Activated T-helper 1 cell treated with anti-CD3 and anti-CD28 coated beads, Interleukin-2, amount 50 U/mL, for 16 hours (primary cell): ENCODE measurements at places on chromosomes 7 and 10.
A peak's percentile ranks its signal among the peaks of the same experiment; 100 is the strongest.

GRCh38 chr10:89805599-89806013, 104.2 kb downstream of the KIF20B start:
- peak; percentile 7 for DNase-seq

DNA sequence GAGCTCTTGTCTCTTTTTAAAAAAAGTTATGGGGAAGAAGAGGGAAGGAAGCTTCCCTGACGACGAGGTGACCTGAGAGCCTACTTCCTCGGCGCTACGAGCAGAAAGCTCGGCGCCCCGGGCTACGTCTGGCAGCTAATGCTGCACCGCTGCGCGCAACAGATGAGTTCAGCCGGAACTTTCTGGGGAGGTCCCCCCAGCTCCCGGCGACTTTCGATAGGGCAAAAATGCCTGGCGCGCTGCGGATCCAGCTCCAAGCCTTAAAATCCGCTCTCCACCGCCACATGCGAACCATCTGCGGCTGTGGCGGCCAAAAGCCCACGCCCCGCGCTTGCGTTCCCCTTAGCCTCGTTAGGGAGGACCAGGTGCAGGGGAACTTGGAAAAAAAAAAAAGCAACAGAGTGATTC, 621 bp downstream of the P4HA1 start:
- peak; percentile 43 for DNase-seq

DNA sequence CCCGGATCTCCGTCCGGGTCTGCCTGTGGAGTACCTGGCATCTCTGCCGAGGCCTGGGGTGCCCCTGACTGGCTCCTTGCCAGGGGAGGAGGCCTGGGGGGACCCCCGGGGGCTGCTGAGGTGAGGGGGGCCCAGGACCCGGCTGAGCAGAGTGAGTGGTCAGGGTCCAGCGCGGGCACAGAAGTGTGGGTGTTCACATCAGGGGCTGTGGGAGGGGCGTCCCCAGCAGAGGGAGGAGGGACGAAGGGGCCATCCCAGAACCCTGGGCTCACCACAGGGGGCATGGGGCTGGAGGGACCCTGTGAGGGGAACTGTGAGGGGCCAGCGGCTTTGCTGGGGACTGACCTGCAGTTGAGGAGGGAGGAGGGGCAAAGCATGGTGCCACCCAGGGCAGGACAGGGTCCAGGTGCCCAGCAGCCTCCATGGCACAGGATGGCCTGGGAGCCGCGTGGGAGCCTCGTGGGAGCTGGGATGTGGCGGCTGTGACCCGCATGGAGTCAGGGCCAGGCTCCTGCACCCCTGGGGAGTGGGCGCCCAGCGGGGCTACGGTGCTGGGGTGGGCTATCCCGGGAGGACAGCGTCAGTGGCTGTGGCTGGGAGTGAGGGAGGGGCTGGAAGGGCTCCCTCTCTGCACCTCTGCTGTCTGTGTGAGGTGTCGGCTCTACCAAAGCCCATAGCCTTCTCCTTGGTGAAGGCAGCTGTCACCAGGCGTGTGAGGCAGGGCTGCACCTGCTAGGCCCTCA, 91.2 kb downstream of the DNAJB6 start:
- DNase-seq = no peak

- no peak for DNase-seq
Observed at GRCh38 chr10:133251388-133252222, 13.9 kb downstream of the VENTX start.

- DNase-seq = no peak
Observed at GRCh38 chr7:73668886-73669230, 1.2 kb downstream of the VPS37D start.

DNA sequence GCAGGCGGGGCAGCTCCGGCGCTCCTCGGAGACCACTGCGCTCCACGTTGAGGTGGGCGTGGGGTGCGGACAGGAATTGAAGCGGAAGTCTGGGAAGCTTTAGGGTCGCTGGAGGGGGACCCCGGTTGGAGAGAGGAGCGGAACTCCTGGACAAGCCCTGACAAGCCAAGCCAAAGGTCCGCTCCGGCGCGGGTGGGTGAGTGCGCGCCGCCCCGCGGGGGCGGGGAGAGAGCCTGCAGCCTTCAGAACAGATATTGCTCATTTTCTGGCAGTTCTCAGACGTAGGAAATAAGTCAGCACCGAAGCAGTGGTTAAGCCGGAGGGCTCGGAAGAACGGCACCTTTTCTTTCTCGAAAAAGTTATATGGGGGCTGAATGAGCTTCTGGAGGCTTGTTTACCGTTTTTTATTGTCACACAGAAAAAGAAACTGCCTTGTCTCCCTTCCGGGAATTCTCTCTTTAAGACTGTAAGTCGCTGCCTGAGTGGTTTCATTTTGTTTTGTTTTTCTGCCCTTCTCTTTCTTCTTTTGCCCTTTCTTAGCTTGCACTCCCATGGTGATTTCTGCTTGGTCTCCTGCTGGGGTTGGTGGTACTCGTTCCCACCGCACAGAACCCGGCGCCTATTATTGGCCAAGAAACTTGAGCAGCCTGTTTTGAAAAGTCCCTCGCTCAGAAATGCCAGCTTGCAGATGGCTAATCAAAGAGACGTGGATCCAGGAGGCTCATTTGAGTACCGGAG, 732 bp downstream of the FAS start:
- DNase-seq = peak; percentile 24

GRCh38 chr7:140314573-140315480, 83.5 kb downstream of the SLC37A3 start:
- no peak for DNase-seq

DNA sequence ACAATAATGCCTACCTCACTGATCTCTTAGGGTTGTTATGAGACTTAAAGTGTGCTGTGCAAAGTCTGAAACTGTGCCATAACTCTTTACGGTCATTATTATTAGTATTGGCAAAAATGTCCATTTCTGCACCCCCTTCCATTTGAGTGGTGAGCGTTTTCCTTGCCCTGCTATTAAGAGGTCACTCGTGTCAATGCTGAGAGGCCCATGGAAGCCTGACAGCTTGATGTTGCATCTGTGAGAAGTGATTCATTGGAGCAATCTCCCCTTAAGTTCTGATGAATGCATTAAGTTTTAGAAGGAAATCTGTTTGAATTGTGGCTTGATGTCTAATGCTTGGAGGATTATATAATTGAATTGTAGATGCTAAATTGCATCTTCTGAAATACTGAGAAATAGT, 253.3 kb downstream of the FRMD4A start:
- no peak for DNase-seq

GRCh38 chr7:133886086-133886485, 241.1 kb upstream of the LRGUK start:
- no peak for DNase-seq

- no peak for DNase-seq
Observed at GRCh38 chr10:108187408-108188012, 1023.0 kb upstream of the SORCS1 start.

GRCh38 chr7:130095812-130096211, 25.5 kb downstream of the KLHDC10 start:
- no peak for DNase-seq

GRCh38 chr10:35259769-35260397, 76.4 kb upstream of the CCNY start:
- no peak for DNase-seq

- no peak for DNase-seq
Observed at GRCh38 chr10:79116801-79117723, 48.3 kb downstream of the ZMIZ1 start.

DNA sequence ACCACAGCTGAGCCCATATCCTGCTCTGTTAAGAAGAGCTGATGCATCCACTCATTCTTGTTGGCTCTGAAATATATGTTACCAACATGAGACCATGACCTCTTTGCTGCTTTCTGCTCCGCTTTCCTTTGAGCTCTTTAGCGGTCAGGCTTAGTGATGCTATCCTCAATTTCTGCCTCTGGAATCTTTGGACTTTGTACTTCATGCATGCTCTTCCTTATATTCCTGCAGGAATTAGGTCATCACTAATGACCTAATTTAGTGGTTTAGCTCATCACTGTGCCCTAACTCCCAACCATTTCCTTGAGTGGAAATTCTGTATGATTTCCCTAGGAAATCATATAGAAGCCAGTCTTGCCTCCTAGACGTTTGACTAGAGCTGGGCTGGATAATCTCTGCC, 119.5 kb downstream of the AOAH start:
- DNase-seq = no peak

- DNase-seq = no peak
Observed at GRCh38 chr10:130857631-130858295, 453.8 kb downstream of the TCERG1L start.

GRCh38 chr10:48284002-48284546, 9.6 kb upstream of the FRMPD2 start:
- DNase-seq = no peak

DNA sequence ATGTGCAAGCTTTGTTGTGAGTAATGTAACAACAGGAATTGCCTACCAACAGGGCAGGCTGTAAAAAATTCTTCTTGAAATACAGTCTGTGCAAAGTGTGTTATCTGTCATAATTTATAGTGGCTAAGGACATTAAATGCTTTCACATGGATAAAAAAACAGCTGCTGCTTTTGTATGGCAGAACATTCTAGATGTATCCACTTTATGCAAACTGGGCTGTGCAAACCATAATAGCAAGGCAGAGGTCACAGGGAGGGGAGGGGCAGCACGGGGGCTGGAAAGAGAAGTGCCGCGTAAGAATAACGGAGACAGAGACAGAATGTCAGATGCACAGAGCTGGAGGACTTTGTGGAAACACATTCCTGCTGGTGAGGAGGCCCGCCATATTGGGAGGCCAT, 86.1 kb downstream of the VOPP1 start:
- DNase-seq = no peak

GRCh38 chr10:124693801-124694416, 50.3 kb downstream of the FAM53B start:
- no peak for DNase-seq

- DNase-seq = no peak
Observed at GRCh38 chr10:73865459-73866442, 8.6 kb downstream of the CAMK2G start.

DNA sequence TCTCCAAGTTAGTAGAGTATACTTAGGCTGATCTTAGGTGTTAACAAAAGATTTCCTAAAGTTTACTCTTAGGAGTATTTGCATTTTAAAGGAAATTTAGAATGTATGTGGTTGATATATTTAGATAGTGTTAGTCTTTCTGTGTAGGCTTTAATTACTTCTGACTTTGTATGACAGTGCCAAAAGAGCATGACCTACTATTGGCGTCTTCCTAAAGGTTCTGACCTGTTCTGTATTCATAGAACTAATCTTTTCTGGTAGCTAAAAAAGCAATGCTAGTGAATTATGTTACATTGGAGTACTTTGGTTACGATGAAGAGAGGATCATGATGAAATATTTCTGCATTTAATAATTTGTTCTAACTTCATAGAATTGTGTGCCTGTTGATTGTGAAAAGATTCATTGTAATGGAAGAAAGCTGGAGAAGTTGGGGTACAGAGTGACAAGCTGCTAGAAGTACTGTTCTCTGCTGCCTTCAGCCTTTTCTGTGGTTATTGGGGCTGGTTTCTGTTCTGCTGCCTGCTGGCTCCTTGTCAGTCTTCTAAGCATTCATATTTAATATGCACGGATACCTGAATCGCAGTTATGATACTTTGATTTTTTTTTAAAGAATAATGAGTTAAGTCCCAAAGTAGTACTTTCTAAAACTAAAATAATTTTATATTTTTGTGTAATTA, 13.2 kb downstream of the WAC start:
- no peak for DNase-seq

DNA sequence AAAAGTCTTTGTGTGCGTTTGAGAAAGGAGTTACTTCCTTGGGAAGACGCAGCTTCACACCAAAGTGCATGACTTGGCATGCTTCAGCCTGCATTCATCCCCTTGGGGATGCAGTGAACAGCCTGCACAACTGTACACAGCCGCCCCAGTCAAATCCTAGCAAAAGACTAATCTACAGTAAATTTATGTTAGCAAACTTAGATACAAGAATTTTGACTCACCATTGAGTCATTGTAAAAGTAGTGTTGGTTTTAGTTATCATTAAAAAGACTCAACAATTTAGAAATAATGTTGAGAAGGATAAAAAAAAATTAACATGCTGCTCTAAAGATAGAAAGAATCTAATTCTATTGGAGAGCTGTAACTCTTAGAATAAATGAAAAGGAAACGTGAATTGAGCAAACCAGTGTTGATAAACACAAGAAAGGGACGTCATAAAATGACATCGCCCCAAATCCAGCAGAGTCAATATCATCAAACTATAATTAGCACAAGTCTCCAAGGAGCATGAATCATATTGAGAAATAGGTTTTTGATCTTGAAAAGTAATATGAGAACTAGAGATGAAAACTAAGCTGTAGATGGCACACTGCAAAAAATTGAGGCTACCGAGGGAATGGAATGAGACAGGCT, 11.9 kb upstream of the OPTN start:
- DNase-seq = no peak

DNA sequence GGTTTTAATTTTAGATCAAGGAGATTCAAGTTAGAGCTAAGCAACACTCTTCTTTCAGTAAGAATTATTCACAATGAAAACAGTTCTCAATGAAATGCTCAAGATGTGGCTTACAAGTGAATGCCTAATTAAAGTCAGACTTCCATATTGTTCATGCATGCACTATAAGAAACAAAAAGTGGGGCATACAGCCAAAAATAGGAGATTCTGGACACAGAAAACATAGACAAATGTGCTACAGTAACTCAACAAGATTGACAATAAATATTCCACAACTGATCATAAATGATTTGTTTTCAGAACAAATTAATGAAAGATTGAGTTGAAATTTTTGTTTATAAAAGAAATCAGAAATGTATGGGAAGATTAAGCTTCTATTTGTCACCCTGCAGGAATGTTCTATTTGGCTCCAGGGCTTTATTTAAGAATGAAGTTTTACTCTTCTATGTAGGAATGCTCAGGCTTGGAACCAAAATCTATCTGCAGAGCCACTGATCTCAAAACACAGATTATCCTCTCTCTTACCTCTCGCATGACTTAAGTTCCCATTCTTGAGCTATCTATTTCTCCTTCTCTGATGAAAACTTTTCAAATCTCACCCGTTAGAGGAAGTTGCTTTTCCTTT, 89.0 kb upstream of the PIP4K2A start:
- no peak for DNase-seq

DNA sequence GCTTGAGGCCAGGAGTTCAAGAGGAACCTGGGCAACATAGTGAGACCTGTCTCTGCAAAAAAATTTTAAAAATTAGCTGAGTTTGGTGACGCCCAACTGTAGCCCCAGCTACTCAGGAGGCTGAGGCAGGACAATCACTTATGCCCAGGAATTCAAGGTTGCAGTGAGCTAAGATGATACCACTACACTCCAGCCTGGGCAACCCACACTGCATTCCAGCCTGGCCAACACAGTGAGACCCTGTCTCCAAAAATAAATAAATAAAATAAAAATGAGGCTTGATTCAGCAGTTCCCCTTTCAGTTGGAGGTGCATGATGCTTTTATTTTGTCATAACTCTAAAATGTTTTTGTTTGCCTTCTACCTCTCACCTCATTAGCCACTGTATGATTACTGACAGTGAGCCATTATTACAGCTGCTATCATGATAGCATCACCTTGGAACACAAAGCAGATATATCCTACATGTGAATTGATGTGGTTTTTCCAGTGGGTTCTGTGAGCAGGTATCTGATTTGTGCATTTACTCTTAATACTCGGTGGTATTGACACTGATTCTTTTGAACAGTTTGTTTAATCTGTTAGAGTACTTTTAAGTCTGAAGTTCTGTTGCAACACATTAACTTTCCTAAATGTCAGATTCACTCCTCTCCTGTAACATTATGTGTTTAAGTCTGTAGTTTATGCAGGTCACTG, 49.1 kb downstream of the ARID5B start:
- DNase-seq = no peak

- DNase-seq = no peak
Observed at GRCh38 chr10:11279314-11279713, 261.6 kb downstream of the CELF2 start.

GRCh38 chr7:131016230-131016629, 282.2 kb upstream of the KLF14 start:
- DNase-seq = no peak
